NCI-H146 (cell line): ENCODE measurements at places on chromosomes 11 and 22.
A peak's percentile ranks its signal among the peaks of the same experiment; 100 is the strongest.

- no peak for DNase-seq
These were observed 31.7 kb downstream of the ZFTA start for GRCh38 chr11:63736864-63737263.

GRCh38 chr11:127875131-127875530 lies 712.2 kb downstream of the ETS1 start:
- DNase-seq = no peak

- DNase-seq = no peak
These were observed 227.5 kb downstream of the MIAT start for GRCh38 chr22:26884921-26885320.

DNA sequence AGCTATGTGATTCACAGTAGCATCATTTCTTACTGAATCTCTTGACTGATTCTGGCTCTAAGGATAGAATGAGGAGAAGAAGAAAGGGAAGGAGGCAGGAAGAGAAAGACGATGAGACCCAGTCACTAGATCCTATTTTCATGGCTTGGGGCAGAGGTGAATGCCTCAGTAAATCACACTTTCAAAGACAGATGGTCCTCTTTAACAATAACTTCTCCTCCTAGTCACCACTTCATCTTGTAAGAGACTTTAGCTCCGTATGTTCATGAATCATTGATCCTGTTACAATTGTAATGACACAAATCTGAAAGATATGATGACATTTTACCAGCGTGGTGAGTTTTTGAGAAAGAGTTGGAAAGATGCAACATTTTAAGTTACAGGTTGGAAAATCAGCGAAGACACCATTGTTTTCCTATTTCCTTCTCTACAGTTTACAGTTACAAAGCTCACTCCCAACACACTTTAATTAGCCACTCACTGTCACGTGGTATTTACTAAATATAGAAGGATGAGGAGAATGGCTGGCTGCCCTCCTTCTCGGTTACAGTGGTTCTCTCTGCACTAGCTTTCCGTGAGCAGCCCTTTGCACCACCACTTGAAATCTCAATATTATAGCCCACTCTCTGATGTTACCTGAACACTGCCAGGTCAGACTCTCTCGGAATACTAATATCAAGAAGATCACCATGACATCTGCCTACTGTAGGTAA lies 205.8 kb downstream of the CADM1 start:
- no peak for DNase-seq

GRCh38 chr11:92857407-92857806 lies 112.0 kb upstream of the MTNR1B start:
- no peak for DNase-seq

DNA sequence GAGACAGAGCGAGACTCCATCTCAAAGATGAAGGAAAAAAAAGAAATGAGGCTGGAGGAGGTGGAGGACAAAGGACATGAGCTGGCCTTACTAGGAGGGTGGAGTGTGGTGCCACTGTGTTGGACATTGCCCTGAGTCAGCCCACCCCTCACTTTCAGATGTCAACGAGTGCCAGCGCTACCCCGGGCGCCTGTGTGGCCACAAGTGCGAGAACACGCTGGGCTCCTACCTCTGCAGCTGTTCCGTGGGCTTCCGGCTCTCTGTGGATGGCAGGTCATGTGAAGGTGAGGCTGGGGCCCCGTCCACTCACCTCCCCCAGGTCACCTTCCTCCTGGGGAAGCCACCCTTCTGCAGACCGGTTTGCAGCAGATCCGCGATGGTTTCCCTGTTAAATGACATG lies 40.6 kb downstream of the FBLN1 start:
- DNase-seq = no peak

GRCh38 chr11:130528298-130529261 lies 80.1 kb downstream of the ADAMTS15 start:
- DNase-seq = no peak

DNA sequence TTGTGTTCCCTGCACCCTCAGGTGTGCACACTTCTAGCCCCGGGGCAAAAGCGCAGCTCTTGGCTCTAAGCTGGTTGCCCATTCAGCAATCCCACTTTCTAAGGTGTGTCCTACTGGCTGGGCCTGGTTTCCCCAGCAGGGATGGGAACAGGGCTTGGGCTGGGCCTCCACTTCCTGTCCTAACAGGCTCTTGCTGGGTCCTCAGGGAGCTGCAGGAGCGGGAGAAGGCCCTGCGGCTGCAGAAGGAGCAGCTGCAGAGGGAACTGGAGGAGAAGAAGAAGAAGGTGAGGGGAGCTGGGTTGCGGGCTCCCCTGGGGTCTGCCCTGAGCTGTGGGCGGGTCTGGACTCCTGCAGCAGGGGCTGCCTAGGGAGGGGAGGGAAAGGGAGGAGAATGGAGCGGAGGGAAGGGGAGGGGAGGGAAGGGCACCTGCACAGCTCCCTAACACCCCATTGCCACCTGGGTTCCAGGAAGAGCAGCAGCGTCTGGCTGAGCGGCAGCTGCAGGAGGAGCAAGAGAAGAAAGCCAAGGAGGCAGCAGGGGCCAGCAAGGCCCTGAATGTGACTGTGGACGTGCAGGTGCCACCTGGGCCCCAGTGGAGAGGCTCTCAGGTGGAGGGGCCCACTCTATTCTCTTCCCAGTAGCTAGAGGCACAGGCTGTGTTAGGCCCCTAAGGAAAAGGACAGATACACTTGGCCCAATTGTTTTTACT lies 24.6 kb downstream of the INCENP start:
- no peak for DNase-seq

GRCh38 chr11:69700278-69701140 lies 3.3 kb downstream of the FGF19 start:
- DNase-seq = peak; percentile 84

GRCh38 chr11:115348416-115348815 lies 155.8 kb downstream of the CADM1 start:
- DNase-seq = no peak

- DNase-seq = peak; percentile 76
These were observed 13.8 kb upstream of the IFITM3 start for GRCh38 chr11:334264-334994.

DNA sequence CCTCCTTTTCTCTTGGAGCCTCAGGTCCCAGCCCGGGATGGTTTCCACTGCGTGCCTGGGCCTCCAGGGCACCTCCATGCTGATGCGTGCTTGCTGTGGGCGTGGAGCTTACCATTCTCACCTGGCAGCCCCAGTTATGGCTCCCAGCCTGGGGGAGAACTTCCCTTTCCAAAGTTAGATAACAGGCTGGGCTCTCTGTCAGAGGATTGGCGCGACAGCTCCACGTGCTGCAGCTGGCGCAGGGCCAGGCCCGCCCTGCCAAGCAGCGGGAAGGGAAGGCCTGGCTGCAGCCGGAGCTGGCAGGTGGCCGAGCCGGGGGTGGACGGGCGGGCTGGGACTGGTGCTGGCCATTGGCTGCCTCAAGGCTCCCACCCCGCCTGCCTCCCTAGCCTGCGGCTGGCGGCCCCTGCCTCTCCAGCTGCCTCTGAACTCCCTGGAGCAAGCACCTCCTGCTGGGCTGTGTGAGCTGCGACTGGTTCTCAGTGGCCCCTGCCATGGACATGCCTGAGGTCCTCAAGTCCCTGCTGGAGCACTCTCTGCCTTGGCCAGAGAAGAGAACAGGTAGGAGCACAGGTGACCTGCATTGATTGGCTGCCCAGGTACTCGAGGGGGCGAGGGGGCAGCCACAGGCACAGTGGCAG lies 14.6 kb upstream of the TEF start:
- peak; percentile 96 for DNase-seq

DNA sequence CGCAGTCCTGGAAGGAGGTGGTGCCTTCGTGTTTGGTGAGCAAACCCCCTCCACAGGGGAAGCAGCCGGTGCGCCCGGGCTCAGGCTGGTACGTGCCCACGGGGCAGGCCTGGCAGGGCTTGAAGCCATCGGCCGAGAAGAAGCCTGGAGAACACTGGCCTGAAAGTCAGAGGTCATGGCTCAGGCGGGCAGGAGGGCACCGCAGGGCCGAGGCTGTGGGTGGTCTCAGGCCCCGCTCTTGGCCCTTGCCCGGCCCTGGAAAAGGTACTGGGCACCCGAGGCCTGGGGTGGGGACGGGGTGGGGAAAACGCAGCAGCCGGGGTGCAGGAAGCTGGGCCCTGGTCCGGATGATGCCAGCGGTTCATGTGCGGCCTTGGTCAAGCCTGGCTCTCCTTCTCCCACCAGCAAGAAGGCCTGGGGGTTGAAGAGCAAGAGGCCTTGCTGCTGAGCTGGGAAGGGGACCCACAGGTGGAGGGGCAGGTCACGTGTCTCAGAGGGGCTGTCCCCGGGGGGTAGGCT lies 25.6 kb upstream of the TTLL12 start:
- DNase-seq = no peak

- no peak for DNase-seq
These were observed 318.5 kb downstream of the JRKL start for GRCh38 chr11:96708219-96708878.

DNA sequence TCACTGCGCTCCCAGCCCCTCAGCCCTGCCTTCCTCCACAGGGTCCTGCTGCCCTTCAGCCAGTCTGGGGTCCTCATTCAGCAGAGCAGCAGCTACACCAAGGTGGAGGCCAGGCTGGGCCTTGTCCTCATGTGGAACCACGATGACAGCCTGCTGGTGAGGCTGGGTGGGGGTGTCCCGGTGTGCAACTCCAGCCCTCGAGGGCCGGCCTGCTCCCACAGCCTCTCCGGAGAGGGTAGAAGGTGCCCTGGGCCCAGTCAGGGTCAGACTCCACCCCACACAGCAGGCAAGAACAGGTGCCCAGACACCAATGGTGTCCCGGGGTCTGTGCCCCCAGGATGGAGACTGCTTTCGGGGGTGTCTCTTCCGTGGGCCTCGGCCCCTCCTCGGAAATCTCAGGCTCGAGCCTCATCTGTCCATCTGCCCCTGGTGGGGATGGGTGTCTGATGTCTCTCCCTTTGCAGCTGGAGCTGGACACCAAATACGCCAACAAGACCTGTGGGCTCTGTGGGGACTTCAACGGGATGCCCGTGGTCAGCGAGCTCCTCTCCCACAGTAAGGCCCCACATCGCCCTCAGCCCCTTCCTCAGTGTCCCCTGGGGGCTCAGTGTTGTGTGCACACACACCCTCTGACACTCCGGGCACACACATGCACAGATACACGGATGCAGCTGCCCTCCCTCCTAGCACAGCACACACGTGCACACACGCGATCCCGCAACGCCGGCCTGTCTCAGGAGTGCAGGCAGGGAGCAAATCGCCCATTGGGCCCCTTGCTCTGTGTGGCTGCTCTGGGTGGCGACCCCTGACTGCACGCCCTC lies 4.9 kb downstream of the MUC5AC start:
- DNase-seq = no peak

DNA sequence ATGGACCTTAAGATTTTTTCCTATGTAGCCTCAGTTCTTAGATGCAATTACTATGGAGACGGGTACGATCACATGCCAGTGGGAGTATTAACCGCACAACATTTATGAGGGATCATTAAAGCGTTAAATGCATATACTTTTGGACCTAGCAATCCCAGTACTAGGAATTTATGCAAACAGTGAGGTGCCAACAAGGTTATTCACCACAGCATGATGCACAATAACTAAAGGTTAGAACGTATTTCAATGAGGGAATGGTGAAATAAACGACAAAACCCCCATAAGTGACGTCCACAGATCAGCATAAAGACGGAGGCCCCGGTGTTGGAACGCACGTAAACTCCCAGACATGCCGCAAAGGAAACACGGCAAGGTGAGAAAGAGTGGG lies 539 bp downstream of the SIRT3 start:
- peak; percentile 36 for DNase-seq

DNA sequence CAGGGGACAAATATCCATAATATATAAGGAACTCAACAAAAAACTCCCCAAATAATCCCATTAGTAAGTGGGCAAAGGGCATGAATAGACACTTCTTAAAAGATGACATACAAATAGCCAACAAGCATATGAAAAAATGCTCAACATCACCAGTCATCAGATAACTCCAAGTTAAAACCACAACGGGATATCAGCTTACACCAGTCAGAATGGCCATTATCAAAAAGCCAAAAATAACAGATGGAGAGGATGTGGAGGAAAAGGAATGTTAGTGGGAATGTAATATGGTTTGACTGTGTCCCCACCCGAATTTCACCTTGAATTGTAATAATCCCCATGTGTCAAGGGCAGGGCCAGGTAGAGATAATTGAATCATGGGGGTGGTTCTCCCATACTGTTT lies 350.1 kb downstream of the GUCY1A2 start:
- no peak for DNase-seq

- no peak for DNase-seq
These were observed 9.5 kb downstream of the APOL6 start for GRCh38 chr22:35657571-35658312.

DNA sequence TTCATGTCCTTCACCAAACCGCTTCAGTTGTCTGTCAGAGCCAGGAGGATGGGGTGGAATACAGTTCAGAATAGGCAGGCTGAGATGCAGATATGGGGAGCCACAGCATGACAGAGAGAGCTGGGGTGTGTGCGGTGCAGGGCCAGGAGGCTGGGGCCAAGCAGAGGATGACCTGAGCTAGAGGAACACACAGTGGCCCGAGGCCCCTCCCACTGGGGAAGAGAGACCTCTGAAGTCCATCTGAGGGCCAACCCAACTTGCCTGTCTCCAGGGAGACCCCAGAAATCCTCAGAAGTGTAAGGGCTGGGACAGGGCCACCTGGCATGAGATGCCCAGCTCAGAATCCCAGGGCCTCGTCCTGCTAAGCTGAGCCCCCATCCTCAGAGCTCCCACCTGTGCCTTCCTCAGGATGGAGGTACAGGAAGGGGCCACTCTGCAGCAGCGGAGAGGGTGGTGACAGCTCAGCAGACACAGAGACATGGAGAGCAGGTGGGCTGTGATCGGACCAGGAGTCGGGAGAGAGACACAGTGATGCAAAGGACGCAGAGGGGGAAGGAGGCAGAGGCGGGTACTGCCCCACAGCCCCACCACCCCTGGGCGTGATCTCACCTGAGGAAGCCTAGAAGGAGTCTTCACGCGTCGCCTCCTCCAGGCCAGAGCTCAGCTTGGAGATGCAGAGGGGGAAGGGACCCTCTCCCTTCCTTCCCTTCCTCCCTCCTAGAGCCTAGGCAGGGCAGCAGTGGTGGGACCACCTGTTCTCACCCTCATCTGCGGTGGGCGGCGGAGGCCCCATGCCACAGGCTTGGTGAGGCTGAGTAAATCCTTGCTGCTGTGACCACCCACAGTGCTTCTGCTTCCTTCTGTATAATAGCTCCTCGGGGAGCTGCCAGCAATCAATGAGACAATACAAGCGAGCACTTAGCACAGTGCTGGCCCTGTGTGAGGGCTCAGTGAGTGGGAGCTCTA lies 9.1 kb upstream of the TUB start:
- DNase-seq = peak; percentile 80

DNA sequence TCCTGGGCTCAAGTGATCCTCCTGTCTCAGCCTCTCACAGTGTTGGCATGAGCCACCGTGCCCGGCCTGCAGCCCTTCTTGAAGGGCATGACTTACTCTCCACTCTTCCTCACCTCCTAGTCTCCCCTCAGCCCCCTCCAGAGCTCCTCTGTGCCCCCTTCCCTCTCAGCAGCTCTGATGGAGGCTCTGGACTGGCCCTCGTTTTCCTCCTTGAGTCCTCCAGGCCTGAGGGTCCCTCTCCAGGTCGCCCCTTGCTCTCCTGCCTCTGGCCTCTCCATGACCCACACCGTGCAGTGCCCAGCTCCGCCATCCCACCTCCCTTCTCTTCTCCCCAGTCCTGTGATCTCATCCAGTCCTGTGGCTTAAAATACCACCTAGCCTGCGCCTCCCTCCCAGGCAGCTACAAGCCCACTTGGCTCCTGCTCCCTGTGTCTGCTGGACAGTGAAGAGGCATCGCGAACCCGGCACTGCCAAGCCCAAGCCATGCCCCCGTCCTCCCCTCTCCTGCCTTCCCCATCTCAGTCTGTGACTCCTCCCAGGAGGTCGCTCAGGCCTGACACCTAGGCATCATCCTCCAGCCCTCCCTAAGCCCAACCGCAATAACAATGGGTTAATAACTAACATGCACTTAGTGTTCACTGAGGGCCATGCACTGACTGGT lies 11.9 kb downstream of the KCNJ4 start:
- DNase-seq = no peak

GRCh38 chr11:73760135-73760678 lies 667 bp downstream of the RAB6A start:
- DNase-seq = peak; percentile 43
